ENCODE measurements at places on chromosomes 3 and 15.
A peak's percentile ranks its signal among the peaks of the same experiment; 100 is the strongest.

DNA sequence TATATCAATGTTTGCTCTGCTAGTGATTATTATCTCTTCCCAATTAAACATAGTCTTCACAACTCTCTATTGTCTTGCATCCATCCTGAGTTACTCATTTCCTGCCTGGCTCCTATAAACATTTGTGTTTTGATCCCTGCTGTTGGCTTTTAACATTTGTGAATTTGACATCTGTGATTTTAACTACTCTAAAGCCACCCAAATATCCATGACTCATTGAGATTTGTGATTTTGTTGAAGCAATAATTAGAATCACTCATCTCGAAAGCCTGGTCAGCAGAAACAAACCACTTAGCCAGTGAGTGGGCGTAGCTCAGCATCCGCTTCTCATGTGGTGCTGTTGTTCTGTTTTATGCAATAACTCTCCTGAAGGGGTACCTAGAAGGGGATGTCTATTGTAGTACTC, 174.3 kb upstream of the ZBTB20 start:
- no peak for DNase-seq

DNA sequence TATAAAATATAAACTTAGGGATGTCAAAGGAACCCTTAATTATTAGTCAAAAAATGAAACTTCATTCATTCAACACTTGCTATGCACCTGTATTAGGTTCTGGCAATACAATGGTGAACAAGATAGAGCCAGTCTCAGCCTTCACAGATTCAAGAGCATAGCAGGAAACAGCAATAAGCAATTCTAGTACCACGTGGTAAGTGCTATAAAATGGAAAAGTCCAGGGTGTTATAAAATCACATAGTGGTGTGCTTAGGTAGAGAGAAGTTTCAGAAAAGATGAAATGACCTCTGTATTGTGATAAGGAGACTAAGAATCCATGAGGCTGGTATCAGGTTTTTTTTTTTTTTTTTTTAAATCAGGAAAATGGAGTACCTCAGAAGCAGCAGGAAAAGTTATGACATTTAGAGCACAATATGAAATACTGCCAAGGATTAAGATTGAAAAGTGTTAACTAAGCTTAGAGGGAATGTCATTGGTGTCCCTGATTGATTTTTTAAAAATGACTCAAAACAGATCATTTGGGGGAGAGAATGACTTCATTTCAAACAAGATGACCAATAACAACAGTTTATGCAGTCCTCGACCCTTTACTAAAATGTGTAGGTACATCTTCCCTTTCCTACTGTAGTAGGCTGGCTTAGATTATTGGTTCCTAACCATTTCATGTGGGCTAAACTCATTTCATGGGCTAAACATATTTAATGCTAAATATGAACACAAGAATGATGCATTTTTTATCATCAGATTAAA, 5.0 kb downstream of the TOMM70 start:
- DNase-seq: no peak

DNA sequence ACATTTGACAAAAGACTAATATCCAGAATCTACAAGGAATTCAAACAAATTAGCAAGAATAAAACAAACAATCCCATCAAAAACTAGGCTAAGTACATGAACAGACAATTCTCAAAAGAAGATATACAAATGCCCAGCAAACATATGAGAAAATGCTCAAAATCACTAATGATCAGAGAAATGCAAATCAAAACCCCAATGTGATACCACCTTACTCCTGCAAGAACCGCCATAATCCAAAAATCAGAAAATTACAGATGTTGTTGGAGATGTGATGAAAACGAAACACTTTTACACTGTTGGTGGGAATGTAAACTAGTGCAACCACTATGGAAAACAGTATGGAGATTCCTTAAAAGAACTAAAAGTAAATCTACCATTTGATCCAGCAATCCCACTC, 79.4 kb downstream of the SNTN start:
- DNase-seq: no peak

DNA sequence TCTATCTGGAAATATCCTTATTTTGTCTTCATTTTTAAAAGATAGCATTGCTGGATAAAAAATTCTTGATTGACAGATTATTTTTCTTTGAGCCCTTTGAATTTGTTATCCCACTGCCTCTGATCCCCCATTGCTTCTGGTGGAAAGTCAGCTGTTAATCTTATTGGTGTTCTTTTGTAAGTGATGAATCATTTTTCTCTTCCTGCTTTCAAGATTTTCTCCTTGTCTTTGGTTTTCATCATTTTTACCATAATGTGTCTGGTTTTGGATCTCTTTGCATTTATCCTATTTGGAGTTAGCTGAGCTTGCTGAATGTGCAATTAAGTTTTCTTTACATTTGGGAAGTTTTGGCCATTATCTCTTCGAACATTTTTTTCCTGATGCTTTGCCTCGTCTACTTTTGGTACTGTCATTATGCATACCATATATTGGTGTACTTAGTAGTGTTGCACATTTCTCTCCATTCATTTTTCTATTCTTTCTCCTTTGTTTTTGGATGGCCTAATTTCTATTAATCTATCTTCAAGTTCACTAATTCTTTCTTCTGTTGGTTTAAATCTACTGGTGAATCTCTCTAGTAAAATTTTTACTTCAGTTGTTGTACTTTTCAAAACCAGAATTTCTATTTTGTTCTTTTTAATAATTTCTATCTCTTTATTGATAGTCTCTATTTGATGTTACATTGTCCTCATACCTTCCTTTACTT, 440.0 kb upstream of the PROK2 start:
- DNase-seq: no peak

GRCh38 chr3:149473357-149474249, 894 bp upstream of the TM4SF4 start:
- DNase-seq: peak; percentile 30

- no peak for DNase-seq
Measured at GRCh38 chr3:188006726-188007393, 147.1 kb upstream of the LPP start.
